Activated naive CD4-positive, alpha-beta T cell treated with anti-CD3 and anti-CD28 coated beads, Interleukin-2, amount 50 U/mL, for 72 hours (primary cell): ENCODE measurements at places on chromosomes 7 and 10. TPM values are rescaled to one million over a fixed set of nuclear protein-coding genes. Genes with fewer than 3 reads are reported as not detected.

DNA sequence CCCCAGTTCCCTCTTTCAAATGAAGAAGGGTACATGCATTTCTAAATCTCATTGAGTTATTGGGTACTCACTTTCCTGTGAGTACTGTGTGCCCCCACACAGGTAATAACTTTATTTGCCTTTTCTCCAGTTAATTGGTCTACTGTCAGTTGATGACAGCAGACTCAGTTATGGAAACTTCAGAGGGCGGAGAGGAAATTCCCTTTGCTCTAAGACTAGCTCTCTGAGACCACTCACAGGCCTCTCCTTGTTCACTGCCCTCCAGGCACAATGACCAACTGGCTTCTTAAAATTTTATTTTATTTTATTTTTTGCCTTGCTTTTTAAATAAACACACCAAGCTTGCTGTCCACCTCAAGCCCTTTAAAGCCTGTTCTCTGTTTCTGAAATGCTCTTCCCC lies 235.8 kb upstream of the AOAH start:
- no peak for DNase-seq

DNA sequence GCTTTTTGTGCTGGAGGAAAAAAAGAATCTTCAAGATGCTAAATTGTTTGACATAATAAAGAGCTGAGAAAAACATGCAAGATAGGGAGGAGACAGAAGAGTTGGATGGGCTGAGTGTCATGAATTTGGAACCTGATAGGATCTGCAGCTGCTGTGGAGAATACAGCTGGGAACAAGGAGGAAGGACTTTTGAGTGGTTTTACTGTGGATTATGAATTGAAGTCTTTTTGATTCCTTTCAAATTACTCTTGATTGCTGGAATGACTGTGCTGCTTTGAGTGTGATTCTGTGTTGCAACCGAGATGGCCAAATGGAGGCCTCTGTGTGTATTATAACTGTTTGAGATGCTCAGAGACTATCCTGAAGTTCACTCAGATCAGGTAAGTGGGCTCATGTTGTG lies 4.0 kb downstream of the EFCAB10 start:
- no peak for DNase-seq

DNA sequence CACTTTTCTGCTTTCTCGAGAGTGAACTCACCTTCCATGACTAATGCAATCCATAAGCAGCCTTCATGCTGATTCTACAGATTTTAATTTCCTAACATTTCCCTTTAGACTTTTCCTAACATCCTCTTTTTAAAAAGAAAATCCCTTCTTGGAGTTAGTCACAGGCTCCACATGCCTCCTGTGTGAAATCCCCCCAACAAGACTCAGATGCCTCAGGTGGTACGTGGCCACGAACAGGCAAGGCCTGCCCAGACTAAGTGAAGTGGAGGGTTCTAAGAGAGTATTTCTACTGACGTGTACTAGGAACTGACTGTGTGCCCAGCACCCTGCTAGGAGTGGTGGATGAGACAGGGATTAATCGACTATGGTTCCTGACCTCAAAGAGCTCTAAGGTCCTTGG lies 125.9 kb upstream of the HPS1 start:
- no peak for DNase-seq

Gene STK17A
- 71.9 TPM for total RNA-seq

Gene TMEM130
- total RNA-seq, result not detected

DNA sequence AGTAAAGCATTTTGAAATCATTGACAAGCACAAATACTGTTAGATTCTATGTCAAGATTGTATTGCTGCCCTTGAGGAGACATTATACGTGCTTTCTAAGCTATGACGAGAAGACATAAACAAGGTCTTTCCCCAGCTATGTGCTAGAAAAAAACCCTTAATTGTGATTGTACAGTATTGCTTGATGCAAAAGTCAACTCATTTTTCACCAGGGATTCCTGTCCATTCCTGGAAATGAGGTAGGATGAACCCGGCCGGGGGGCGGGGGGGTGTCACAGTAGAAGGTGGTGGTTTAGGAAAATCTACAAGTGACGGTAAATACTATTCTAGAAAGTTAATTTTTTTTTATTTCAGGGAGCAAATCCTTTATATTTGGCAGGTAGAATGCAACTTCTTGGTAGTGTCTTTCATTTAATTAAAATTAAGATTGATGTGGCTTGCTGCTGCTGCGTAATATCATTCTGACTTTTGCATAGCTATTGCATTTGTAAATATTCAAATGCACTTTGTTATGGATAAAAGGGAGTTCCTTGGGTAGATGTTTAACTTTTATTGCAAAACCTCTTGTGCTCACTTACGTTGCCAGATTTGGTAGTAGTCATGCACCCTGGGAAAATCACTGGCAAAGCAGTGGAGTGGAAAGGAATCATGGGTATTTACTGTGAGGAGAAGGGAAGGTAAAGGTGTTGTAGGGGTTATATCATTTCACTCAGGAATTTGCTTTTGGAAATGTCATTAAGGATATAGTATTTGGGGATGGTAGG lies 164.4 kb upstream of the PRPS1L1 start:
- DNase-seq, result no peak

Gene UNCX
- not detected for total RNA-seq

Gene MBL2
- total RNA-seq, result not detected

GRCh38 chr10:133405844-133406527 lies 12.0 kb downstream of the MTG1 start:
- DNase-seq, result no peak

DNA sequence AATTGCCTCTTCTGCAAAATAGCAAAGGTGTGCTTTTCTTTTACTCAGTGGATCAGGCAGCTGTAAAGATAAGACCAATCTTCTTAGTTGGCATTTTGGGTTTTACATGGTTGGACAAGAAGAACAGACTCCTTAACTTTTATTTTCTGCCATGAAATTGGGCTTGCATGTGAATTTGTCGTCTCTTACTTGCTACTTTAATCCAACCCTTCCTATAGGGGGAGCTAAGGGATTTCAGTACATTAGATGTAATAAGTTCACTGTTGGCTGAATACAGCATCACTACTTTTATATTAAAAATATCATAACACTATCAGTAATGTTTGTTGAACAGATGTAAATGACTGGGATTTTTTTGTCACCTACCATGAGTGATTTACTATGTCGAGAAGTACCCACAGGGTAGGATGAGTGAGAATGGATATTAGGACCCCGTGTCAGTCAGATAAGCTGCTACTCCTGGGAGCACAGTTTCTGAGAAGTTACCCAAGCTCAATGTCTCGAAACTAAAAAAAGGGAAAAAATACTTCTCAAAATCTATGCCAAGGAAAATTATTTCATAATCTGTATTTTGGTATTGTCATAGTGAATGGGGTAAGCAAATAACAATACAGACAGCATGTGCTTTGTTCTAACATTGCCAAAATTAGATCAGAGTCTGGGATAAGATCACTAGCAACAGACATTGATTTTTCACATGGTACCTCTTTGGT lies 127.4 kb upstream of the AGR3 start:
- DNase-seq, result no peak

GRCh38 chr10:108597031-108597430 lies 1326.3 kb downstream of the XPNPEP1 start:
- DNase-seq, result no peak

GRCh38 chr7:150737265-150738055 lies at the start of gene GIMAP5:
GIMAP5 (plus strand) TSS chr7:150737418; CDS start chr7:150740885, 3,467 bp downstream.
- DNase-seq, result no peak

Gene SH2D4B
- total RNA-seq, result 0.14 TPM

DNA sequence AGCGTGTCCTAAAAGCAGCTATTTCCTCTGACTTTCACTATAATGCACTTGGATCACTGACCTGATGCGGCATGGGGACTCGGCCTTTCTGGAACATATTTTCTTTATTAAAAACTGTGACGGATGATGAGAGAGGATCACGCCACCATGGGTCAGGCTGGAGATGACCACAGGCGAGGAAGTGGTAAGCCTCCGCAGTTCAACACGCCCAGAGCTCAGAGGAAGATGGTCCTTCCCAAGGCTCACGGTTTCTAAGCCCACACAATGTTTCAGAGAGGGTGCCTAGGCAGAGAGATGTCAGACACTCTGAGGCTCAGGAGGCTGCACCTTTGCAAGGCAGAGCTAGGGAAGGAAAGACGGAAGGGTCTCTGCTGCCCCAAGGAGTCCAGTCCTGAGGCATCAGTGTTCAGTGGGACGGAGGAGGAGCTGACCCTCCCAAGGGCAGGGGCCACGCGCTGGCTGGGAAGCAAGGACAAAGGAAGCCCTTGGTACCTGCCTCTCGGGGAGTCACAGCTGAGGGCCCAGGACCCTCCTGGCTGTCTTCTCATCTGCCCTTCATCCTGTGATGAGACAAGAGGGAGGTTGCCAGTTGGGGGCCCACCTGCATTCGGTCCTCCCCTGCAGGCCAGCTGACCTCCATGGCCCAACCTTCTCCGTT lies 9.5 kb downstream of the CHST15 start:
- DNase-seq, result no peak

DNA sequence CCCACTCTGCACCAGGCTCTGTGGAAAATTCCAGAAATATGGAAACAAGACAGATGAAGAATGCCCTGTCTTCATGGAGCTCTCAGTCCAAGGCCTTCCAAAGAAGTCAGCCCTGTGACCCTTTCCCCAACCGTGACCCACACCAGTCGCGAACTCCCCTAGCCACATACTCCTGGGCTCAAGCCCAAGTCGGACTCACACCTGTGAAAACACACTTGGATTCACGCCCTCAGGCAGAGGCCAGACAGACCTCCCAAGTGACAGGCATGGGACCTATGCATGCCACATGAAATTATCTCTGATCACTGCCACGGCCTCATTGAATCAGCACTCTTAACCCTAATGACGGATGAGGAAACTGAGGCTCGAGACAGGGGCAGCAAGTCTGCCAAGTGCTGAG lies 42.5 kb downstream of the ZCCHC24 start:
- no peak for DNase-seq

- DNase-seq, result no peak
Measured at GRCh38 chr7:42720991-42721796, 190.7 kb downstream of the C7orf25 start.

DNA sequence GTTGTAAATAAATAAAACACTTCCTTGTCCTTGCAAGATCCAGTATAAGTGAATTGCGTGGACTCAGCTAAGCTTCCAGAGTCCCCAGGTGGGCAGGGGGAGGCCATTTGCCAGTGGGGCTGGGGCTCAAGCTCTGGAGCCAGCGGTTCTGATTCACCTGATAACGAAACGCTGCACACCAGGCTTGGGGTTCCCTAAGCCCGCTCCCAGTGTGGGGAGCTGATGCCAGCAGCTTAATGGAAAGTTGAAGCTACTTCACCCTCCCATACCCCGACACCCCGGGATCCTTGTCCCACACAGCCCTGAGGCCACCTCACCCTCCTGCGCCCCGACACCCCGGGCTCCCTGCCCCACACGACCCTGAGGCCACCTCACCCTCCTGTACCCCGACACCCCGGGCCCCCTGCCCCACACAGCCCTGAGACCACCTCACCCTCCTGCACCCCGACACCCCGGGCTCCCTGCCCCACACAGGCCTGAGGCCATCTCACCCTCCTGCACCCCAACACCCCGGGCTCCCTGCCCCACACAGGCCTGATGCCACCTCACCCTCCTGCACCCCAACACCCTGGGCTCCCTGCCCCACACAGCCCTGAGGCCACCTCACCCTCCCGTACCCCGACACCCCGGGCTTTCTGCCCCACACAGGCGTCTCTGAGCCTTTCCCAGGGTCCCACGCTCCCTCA lies 30.8 kb downstream of the FKBP6 start:
- DNase-seq, result no peak

DNA sequence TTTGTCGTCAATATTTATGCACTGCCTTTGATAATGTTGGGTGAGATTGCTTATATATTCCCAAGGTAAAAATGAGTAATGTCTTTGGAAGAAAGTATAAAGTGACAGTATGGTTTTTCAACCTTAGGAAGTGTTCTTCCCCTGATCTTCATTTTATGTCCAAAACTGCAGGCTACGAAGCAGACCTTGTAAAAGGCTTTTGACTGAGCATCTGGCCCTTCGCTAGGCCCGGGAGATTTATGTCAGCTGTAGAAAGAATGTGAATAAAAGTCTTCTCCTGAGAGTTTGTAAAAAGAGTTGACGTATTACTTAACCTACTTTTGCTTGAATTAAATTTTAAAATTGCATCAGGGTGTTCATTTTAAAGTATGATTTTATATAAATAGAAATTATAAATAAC lies 116.8 kb downstream of the CPED1 start:
- DNase-seq, result no peak

- no peak for DNase-seq
Measured at GRCh38 chr10:97144297-97144696, 41.5 kb downstream of the SLIT1 start.

- DNase-seq, result no peak
Measured at GRCh38 chr10:21749788-21750187, 215.8 kb downstream of the MLLT10 start.

Gene LLCFC1
- not detected for total RNA-seq

Gene ZNF736
- 27.8 TPM for total RNA-seq

DNA sequence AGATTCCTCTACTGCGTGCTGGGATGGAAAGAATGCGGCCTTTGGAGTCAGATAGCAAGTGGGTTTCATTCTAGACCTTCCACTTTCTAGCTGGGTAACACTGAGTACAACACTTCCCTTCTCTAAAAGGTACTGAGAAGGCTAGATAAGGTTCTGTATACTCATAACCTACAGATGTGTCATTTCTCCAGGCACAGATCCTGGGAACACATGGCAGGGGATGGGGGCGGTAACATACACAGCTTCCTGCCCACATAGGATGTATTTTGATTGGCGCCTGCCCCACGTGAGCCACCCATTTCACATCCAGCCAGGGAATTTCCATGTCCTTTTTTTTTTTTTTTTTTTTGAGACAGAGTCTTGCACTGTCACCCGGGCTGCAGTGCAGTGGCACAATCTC lies 31.8 kb downstream of the KLRG2 start:
- DNase-seq, result no peak

DNA sequence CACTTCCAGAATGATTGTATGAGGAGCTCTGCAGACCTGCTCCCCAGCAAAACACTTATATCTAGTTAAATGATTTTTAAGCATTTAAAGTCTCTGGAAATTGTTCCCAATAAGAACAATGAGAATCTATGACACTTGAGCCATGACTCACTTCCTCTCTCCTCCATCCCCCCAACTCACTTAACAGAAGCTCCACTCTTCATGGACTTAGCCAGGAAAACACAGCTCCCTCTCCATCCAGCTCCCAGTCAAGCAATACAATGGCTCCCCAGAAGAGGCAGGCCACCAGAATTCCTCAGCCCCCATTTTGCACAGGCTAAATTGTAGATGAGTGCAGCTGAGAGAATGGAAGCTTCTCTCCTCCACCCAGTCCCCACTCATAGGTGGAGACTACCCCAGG lies 27.0 kb downstream of the AOC1 start:
- no peak for DNase-seq

Gene NXPH1
- not detected for total RNA-seq

GRCh38 chr10:80496555-80497172 lies 41.0 kb upstream of the SH2D4B start:
- no peak for DNase-seq

GRCh38 chr10:48399551-48399950 lies 93.1 kb downstream of the MAPK8 start:
- no peak for DNase-seq
